Pulmonary artery endothelial cell (primary cell): ENCODE measurements at places on chromosomes 11 and 22. TPM values are rescaled to one million over a fixed set of nuclear protein-coding genes. Genes with fewer than 3 reads are reported as not detected.

DNA sequence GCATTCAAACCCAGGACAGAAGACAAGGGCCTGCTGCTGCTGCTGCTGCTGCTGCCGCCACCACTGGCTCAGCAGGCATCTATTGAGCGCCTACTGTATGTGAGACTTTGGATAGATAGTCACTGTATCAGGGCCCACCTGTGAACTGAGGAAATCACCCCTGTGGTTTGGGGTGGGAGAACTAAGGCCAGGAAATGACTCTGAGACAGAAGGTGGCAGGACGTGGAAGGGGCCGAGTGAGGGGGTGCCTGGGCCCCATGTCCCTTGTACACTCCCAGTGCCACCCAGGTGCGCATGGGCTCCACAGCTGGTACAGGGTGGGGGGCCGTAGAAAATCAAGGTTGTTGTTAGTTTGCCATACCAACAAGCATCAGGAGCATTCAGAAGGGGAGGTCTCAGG lies 50.6 kb downstream of the ARHGAP8 start:
- no peak for DNase-seq

GRCh38 chr11:119730789-119731386 lies 1.9 kb upstream of the NECTIN1 start:
- DNase-seq, result no peak

GRCh38 chr11:9150501-9150900 lies 59.1 kb upstream of the SCUBE2 start:
- DNase-seq, result peak; percentile 54

The NAALAD2 gene
- 0.21 and 0.40 TPM in 2 replicates for total RNA-seq

The P2RX6 gene
- total RNA-seq, result 0.07 TPM in 1 of 2 replicates, not detected in the other

The PANX2 gene
- 0.53 and 0.99 TPM in 2 replicates for total RNA-seq
